Stimulated activated CD4-positive, alpha-beta T cell treated with anti-CD3 and anti-CD28 coated beads, TNF-alpha, amount 100 ng/mL, for 1 hour (primary cell): ENCODE measurements at places on chromosomes 6 and 20.

- DNase-seq, result no peak
Measured at GRCh38 chr20:34350095-34350494, 13.0 kb upstream of the ITCH start.

- DNase-seq, result no peak
Measured at GRCh38 chr6:68632734-68633133, 2.3 kb upstream of the ADGRB3 start.

- DNase-seq, result no peak
Measured at GRCh38 chr6:105680131-105680530, 277.2 kb upstream of the PREP start.

GRCh38 chr20:40111282-40111681 lies 577.8 kb downstream of the MAFB start:
- no peak for DNase-seq

DNA sequence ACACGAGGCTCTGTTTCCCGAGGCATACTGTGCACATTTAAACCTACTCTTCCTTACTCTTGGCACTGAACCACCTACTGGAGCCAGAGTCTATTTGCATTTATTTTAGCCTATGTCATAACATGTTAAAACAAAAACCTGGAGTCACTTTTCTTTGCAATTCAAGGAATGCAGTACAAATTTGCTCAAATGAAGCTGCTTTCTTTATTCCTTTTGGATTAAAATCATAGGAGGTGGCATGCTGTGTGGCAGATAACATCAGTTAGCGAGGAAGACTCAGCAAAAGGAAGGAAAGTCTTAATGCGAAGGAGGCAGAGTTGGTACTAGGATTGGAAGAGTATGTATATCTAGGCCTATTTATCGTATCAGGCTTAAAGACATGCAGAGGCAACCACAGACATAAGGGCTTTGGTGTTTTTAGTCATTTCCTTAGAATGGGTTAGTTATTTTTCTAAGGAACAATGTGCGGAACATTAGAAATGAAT lies 92.9 kb downstream of the SAMD3 start:
- DNase-seq, result no peak

DNA sequence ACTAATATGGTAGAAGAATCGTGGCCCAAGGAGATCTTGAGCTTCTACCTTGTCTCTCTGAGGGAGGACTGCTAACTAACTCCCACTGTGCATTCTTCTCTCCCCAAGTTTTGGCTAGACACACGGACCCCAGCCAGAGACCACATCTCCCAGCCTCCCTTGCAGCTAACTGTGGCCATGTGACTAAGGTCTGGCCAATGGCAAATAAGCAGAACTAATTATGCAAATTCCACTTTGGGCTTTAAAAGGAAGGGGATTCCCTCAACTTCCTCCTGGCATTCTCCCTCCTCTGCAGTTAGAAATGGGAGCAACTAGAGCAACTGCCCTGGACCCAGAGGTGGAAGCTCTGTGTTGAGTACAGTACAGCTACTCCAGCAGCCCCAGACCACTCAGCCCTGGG lies 15.4 kb downstream of the BPIFA2 start:
- DNase-seq, result no peak

DNA sequence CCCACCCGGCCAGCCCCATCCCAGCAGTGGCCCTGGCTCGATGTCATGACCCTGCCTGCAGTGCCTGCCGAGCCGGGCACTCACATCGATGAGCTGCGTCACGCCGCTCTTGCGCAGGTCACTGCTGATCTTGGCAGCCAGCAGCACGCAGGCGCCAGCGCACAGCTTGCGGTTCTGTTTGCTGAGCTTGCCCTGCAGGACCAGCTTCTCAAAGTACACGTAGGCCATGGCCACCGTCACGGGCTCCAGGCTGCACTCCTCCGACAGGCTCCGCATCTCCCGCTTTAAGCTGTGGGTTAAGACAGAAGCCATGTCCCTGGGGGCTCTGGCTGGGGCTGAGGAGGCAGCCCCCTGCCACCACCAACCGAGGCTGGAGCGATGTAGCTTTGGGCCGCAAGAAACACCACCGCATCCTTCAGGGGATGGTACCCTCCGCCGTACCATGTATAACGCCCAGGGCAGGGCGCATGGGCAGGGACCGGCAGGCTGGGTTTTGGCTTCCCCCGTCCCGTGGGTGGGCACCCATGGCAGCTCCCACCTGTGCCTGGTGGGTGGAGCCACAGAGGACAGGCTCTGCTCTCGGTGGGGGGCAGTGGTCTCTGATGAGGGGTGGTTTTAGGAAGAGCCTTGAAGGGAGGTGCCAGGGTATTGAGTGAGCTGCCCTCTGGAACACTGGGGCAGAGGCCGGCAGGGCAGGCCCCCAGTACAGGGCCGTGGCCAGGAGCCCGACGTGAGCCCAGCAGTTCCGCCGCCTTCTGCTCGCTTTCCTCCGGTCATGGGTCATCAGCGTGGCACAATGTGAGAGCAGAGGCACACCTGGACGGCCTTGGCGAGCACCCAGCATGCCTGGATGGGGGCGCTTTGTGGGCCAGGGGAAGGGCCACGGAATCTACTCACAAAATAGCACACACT lies 4.5 kb downstream of the RPS21 start:
- DNase-seq, result no peak

- DNase-seq, result no peak
Measured at GRCh38 chr6:63714091-63714490, 78.5 kb downstream of the PHF3 start.

- no peak for DNase-seq
Measured at GRCh38 chr6:106363401-106364138, 3.1 kb downstream of the CRYBG1 start.

- no peak for DNase-seq
Measured at GRCh38 chr6:135851442-135852271, at the start of gene PDE7B. TSS of gene PDE7B (plus strand) at chr6:135851701.

DNA sequence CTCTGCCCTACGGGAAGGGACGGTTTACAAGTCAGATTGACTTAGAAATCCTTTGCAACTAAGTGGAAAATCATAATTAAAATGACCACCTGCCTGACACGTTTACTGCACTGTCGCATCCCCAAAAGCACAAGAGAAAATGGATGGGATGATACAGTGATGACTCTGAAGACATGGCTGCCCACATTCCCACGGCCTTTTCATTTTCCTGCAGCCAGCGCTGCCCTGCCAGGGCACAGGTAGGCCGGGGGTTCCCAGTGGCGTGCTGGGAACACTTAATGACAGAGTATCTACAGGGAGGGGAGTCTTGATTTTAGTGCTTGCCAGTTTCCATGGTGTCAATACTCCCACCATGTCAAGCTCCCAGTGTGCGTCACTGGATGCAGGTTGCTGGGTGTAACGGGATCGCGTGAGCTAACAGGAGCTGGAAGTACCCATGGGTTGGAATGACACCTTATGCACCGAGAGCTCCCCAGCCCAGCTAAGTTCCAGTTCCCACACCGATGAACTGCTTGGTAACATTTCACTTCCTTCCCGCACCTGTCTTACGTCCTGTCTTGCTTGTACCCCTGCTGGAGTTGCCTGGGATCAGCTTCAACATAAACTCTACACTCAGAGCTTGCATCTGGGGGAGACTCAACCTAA lies 129.0 kb downstream of the ANKRD60 start:
- DNase-seq, result no peak

- no peak for DNase-seq
Measured at GRCh38 chr6:25250878-25251277, 28.3 kb upstream of the CARMIL1 start.

DNA sequence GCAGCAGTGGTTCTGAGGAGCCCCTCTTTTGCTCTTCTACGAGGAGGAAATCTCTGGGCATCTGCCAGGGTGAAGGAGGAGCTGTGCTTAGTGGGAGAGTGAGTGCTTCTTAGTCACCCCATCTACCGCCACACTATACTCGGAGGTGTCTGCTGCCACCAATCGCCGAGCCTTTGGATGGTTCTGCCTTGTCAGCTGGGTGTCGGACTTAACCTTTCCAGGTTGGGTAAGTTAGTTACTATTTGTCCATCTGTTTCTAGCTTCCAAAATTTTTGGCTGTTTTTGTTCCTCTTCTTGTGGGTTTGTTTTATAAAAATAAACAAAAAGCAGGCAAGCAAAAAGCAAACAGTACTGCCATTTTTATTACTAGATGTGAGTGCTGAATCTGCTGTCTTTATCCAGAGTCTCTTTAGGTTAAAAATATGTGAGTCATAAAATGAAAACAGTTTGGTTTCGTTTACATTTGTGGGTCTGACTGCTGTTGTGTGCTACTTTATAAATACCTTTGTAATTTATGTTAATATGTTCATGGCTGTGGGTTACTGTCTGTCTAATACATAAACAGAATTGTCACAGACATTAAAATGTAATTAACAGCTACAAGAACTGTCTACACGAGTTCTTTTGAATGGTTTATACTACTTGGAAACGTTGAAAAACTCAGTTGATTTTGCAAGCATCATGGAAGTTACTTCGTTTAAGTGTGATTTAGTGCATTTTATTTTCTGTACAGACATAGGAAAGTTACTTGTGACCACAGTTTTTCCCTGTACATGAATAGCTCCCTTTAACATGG lies 89.2 kb downstream of the ARID1B start:
- DNase-seq, result no peak

GRCh38 chr20:50919567-50919966 lies 11.7 kb downstream of the ADNP start:
- no peak for DNase-seq

- no peak for DNase-seq
Measured at GRCh38 chr6:13239530-13240455, 88.5 kb downstream of the TBC1D7 start.

- DNase-seq, result no peak
Measured at GRCh38 chr20:32685541-32686529, 12.1 kb upstream of the C20orf203 start.

- DNase-seq, result no peak
Measured at GRCh38 chr20:58598211-58599015, 52.7 kb upstream of the STX16 start.

GRCh38 chr6:52454556-52454955 lies 34.4 kb downstream of the EFHC1 start:
- no peak for DNase-seq

- DNase-seq, result no peak
Measured at GRCh38 chr6:126107475-126108166, 121.3 kb downstream of the TRMT11 start.

DNA sequence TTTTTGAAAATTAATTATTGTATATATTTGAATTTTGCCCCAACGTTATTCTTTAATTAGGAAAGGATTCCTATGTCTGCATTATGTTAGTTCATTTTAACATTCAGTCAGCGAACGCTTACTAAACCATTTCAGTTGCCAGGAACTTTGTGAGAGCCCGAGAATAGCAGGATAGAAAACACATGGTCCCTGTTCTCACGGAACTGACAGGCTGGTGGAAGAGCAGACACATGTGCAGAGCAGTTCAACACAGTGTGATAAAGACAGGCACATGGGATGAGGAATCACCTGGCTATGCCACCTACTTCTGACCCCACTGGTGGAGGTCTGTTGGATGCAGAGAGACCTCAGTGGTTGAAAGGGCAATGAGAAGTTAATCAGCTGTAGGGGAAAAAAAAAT lies 367.2 kb downstream of the EPM2A start:
- no peak for DNase-seq

- no peak for DNase-seq
Measured at GRCh38 chr6:143543435-143543834, 31.9 kb upstream of the FUCA2 start.

DNA sequence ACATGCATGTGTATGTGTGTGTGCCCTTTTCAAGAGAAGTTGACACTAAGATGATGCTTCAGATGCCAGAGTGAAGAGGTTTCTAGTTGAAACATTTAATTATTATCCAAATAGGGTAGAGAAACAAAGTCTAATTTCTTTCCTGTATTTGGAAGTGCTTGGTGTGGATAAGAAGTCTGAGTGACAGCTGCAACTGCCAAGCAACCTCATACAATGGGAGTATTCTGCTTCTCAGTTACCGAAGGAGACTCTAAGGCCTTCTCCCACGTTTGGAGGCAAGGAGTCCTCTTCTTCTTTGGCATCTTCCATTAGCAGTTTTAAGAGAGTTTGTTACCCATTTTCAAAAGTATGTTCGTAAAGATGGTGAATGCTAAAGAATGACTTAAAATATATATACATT lies 82.4 kb downstream of the HDGFL1 start:
- DNase-seq, result no peak

DNA sequence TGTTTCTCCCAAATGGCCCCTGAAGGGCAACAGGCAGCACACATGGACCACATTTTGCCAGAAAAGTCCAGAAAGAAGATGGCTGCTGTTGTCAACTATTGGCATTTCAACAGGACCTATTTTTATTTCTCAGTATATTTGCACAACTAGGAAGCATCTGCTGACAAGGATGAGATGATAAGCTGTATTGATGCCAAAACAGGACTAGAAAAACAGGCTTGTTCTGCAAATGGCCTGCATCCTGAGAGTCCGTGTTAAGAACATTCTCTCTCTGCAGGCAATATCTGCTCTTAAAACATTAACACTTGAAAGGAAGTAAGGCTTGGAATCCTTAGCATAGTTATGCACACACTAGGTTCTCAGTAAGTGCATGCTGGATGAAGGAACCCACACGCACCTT lies 283.7 kb downstream of the ESR1 start:
- no peak for DNase-seq

DNA sequence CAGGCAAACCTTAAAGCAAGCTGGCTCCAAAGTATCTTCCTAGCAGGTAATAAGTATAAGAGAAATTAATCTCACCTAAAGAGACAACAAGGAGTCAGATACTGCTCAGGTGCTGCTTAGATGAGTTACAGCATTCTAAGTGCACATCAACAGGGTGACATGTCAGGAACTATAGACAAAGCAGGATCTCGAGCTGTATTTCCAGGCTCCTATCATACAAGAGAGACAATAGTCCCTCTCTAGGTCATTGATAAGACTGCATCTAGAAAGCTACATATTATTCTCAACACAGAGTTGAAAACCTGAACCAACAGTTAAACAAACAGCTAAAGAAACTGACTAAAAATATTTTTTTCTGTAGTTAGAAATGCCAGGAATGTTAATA lies 3.9 kb downstream of the PTPRK start:
- DNase-seq, result no peak

- DNase-seq, result no peak
Measured at GRCh38 chr6:83429857-83430610, 817 bp downstream of the ME1 start.

- no peak for DNase-seq
Measured at GRCh38 chr20:63525971-63526370, 5.4 kb downstream of the PPDPF start.

DNA sequence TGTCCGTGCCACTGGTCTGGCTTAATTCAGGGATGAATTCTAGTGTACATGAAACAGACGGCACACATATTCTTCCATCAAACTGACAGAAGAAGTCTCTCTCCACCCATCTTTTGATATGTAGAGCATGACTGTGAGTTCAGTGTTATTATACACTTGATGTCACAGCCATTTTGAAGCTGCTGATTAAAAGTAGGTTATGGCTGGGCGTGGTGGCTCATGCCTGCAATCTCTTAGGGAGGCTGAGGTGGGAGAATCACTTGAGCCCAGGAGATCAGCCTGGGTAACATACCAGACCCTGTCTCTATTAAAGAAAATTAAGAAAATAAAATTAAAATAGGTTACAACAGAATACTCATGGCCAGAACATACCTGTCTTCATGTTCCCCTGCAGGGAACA lies 20.7 kb downstream of the C6orf15 start:
- DNase-seq, result no peak

DNA sequence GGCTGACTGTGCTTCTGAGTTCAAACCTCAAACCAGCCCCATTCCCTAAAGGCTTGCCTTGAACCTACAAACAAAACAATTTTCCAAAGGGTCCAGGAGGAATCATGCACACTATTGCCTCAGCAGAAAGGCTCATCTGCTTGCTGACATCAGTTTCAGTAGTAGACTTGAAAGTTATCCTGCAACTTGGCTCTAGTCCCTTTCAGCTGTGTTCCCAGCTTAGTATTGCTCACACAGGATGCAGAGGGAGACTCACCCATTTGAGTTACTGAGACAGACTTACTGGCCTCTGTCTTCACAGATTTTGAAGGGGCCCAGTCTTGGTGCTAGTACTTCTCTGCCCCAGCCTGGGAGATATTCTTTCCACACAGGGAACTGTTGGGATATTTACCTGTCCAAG lies 38.5 kb upstream of the TFB1M start:
- DNase-seq, result no peak
